ENCODE measurements at places on chromosomes 4 and X. TPM values are rescaled to one million over a fixed set of nuclear protein-coding genes. Genes with fewer than 3 reads are reported as not detected.

Gene LAMP2
- 14.9 TPM for polyA plus RNA-seq

Gene F11
- polyA plus RNA-seq, result 0.09 TPM

Gene ALB
- polyA plus RNA-seq, result not detected

DNA sequence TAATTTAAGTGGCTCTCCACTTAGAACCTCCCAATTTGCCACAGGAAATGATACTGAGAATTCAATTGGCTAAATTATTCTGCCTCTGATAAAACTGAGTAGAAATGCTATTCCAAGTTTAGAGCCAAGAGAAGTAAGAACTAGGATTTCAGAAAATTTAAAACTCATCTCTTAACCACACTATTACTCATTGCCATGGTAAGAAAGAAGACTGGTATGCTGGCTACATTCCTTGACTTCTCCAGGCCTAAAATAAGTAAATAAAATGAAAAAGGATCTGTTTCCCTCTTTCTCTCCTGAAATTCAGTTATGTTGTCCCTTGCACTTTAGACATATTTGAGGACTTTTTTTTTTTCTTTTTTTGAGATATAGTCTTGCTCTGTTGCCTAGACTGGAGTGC lies 23.3 kb downstream of the ZNF280C start:
- no peak for DNase-seq

Data from heart right ventricle (tissue), 16 donors.